ENCODE measurements at places on chromosomes 11 and 22. TPM values are rescaled to one million over a fixed set of nuclear protein-coding genes. Genes with fewer than 3 reads are reported as not detected.

Gene ST14
- 22.3 TPM for polyA plus RNA-seq

Gene GRAMD1B
- polyA plus RNA-seq = 4.5 TPM

DNA sequence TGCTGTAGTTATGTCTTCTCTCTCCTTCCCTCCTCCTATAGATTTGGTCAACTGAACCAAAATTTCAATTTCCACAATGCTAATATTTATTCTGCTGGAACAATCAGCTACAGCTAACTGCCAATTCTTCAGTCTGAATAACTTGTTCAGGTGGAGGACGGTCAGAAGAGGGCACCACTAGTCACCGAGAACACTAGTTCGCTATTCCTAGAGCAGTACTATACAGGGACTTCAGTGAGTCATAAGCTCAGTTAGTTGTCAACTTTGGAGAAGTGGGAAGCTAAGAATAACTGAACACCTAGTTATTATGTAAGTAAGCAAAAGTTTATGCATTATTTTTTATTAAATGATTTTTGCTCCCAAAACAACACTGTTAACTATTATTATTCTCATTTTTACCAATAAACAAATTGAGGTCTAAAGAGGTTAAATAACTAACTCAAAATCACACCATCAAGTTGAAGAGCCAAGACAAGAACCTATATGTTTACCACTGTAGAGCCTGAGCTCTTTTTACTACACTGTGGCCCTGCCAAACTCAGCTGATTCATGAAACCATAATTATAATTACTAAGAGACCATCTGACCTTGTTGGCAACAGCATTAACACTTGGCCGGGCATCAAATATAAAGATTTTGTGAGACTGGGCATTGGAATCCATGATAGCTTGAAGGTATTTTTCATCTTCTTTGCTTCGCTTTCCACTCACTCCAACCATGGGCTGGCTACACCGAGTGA, 59.0 kb downstream of the CEP57 start:
- peak; percentile 42 for DNase-seq

- DNase-seq = no peak
Measured at GRCh38 chr22:22226448-22227187, 18.0 kb upstream of the VPREB1 start.

DNA sequence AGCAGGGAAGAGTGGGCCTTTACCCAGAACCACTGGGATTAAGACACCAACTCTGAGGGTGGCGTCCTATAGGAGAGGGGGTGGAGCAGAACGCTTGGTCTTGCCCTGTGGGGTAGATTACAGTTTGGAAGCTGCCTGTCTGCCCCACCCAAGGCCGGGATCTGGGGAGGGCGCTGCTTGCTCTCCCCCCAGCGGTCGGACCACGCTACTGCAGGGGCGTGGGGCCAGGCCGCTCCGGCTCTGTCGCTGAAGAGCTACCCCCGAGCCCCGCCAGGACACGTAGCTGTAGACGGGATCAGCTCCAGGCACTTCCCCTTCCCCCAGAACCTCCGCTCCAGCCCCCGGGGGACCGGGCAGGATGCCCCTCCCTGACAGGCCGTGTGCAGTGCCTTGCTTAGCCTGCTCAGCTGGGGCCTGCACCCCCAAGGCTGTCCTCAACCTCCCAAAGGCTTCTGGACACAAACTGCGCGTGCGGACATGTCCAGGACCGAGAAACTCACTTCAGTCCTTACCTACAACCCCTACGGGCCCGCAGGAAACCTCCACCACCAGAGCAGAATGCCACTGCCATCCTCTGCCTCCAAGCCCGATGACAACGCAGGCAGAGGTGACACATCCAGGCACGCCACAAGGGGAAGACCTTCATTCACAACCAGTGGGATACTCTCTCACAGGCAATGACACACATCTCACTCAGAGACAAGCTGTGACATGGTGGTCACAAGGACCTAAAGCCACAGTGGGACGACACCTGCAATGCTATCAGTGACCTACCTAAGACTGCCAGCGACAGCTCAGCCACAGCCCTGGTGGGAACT, 3.6 kb downstream of the AHNAK start:
- peak; percentile 75 for DNase-seq

DNA sequence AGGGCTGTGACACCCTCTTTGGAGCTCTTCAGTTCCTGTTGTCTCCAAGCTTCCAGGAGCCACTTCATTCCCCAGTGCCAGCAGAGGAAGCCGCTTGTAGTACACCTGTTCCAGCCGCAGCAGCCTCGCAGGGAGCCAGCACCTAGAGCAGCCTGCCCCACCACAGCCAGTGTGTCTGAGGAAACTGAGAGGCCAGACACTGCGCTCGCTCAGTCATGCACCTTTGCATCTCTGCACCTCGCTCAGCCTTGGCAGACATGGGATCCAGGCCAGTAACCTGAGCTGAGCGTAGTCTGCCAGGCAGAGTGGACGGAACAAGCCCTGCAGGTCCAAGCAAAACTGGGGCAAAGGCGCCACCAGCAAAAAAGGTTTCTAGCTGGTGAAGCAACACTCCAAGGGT, 1072.1 kb downstream of the JRKL start:
- DNase-seq = no peak
